Activated CD4-positive, alpha-beta T cell treated with anti-CD3 and anti-CD28 coated beads for 1 hour (primary cell): ENCODE measurements at places on chromosomes 1 and 21.

- DNase-seq: no peak
Observed at GRCh38 chr1:236925386-236925785, 78.9 kb downstream of the MT1HL1 start.

- DNase-seq: no peak
Observed at GRCh38 chr1:207959910-207960309, 49.0 kb upstream of the CD34 start.

- no peak for DNase-seq
Observed at GRCh38 chr1:10787286-10787685, 9.2 kb downstream of the CASZ1 start.

- no peak for DNase-seq
Observed at GRCh38 chr1:91440847-91441246, 36.2 kb upstream of the HFM1 start.

DNA sequence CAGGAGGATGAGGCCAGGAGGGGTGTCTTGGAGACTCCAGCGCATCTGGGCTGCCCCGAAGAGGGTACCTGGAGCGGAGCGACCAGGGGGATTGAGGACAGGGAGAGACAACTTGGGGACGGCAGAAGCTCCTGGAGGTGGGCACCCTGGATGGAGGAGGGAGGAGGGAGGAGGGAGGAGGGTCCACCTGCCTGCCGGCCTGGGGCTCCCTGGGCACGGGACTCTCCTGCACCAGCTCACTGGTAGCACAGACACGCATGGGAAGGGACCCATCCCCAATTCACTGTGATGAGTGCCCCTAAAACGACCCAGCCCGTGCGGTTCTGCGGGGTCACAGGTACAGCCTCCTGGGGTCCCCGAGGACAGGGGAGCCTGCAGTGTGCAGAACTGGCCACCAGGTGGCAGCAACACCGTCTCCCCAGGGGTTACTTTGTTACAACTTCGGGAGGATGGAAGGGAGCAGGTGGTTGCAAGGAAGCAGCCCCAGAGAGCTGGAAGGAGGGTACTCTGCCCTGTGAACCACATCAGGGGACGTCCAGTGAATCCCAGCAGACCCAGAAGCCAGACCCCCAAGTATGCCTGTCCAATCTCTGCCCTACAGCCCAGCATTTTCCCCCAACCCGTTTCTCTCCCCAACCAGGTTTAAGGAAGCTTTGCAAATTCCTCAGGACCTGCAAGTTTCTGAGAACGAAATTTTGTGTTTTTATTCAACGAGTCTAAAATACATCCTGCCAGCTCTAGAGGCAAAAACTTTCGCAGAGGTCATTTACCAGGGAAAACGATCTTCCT lies 482.4 kb downstream of the NPHP4 start:
- peak; percentile 56 for DNase-seq

GRCh38 chr1:198018529-198018928 lies 101.4 kb downstream of the LHX9 start:
- no peak for DNase-seq

DNA sequence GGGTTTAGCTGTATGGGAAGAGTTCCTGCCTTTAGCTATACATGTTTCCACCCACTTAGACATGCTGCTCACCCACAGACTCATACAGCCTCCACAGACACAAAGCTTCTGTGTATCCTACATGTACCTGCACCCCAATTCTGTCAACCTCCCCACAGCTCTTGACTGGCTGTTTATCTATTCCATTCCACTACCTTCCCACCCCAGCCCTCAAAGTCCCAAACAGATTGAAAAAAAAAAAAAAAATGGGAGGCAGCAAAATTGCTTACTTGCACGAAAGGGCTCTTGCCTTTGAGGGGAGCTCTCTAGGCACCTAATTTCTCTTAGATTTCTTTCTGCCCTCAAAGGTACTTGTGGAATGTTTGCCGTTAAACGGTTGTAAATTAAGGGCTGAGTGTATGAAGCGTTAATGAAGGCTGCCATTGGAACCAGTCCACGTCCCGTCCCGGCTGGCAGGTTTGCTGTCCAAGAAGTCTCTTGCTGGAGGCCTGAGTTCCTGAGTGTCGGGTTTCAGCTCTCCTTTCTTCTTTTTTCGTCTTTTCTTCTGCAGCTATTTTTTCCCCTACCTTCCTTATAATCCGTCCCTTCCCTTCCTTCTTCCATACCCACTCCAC lies 43.6 kb downstream of the PBX1 start:
- no peak for DNase-seq

DNA sequence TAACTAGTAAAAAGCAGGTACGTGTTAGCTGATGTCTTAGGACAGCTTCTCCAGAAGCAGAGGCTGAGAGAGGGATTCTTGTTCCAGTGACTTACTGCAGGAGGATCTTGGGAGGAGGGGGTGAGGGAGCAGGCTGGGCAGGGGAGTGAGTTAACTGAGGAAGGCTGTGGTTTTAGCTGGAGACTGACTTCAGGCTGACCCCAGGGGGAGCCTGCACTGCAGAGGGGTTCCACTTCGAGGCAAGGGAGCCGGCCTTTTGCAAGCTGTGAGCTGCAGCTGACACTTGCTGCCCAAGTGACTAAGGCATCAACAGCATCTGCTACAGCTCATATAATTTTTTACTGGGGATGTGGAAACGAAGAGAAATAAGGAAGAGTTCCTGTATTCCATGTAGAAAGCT lies 50.4 kb upstream of the SOD1 start:
- DNase-seq: no peak

DNA sequence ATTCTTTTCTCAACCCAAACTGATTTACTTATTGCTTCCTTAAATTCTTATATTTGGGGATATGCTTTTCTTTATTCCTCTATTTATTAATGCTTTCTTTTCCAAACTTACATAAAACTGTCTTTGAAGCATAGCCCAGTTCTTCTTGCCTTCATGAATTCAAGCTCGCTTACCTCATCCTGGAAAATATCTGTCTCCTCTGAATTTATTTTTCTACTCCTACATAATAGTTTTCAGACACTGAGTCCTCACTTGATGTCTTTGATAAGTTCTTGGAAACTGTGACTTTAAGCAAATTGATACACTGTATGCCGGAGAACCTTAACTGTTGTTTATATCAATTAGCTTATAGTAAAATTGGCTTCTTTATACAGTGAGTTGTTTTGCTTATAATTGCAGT lies 93.8 kb downstream of the ZFYVE9 start:
- DNase-seq: no peak

- peak; percentile 55 for DNase-seq
Observed at GRCh38 chr1:25520446-25521061, 22.9 kb upstream of the LDLRAP1 start.

DNA sequence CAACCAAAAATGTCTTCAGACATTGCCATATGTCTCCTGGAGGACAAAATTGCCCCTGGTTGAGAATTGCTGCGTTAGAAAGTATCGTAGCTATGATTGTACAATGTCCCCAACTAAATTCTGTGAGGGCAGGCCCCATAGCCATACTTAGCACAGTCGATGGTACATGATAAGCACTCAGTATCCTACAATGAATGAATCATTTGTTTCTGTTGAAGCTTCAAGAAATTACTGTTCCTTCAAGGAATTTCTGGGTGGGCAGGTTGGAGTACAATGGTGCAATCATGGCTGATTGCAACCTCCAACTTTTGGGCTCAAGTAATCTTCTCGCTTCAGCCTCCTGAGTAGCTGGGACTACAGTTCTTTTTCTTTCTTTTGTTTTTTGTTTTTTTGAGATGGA lies 4.7 kb downstream of the CAP1 start:
- no peak for DNase-seq

GRCh38 chr1:28751315-28752060 lies 14.7 kb downstream of the YTHDF2 start:
- DNase-seq: no peak

GRCh38 chr1:231706934-231707333 lies 80.3 kb downstream of the DISC1 start:
- no peak for DNase-seq

DNA sequence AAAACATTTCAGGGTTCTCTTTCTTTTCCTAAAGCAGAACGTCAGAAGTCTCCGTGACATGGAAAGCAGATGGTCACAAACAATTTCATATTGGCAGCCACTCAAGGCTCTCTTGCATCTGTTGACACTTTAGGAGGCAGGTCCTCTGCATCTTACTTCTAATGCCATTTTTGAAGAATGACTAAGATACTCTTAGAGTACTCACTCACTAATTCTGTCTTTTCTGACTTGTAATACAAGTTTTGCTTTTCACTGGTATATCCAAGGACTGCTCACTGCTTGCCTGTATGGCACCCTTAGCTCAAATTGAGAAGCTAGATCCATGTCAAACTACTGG lies 68.3 kb downstream of the PRRX1 start:
- DNase-seq: no peak

DNA sequence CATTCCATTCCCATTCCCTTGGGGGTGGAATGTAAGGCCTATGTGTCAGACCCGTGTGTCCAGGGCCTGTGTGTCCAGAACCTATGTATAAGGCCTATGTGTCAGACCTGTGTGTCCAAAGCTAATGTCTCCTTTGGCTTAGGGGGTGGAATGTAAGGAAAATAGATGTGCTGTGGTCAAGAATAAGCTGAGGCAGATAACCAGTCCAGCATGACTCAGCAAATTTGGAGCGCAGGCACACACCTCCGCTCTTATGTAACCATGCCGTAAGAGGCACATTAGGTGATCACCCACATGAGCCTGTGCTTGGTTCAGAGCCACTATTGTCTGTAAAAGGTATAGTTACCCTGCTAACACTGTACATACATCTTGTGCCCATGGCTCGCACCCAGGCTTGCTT lies 150.8 kb upstream of the SGIP1 start:
- no peak for DNase-seq

- no peak for DNase-seq
Observed at GRCh38 chr1:53628286-53628955, 110.5 kb downstream of the GLIS1 start.

- no peak for DNase-seq
Observed at GRCh38 chr1:214446772-214447556, 104.4 kb downstream of the PTPN14 start.

- DNase-seq: peak; percentile 11
Observed at GRCh38 chr1:94926126-94926914, 590 bp downstream of the CNN3 start.

GRCh38 chr1:186819126-186819525 lies 9.6 kb upstream of the PLA2G4A start:
- DNase-seq: no peak

DNA sequence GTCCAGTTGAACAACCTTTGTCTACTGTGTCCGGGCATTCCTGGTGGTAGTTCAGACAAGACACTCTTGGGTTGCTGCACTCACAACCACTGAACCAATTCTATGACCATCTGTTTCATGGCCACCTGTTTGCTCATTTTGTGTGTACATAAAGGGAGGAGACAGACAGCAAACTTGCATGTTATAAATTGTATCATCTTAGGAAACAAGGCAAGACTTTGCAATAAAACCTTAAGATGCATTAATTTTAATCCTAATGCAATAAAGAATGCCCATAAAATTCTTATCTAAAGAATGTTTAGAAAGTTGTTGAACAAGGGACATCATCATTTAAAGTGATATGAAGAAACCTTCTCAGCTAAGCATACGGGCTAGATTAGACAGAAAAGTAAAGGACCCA lies 34.8 kb downstream of the ADAM30 start:
- DNase-seq: no peak

DNA sequence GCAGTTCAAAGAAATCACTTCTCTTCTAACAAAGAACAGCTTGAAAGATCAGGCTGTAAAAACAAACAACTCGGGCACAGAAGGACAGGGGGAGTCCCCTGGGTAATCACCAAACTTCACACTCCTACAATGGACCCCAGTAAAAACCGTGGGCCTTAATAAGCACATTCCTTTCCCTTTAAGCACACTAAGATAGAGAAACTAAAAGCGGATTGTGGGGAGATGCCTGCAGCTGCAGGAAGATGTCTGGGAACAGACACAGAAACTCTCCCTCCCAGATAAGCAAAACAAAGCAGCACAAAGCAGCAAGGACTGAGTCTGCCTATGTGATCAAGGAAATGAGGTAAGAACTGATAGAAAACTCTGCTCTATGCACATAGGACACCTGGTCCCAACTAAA lies 37.6 kb upstream of the CTBS start:
- no peak for DNase-seq

DNA sequence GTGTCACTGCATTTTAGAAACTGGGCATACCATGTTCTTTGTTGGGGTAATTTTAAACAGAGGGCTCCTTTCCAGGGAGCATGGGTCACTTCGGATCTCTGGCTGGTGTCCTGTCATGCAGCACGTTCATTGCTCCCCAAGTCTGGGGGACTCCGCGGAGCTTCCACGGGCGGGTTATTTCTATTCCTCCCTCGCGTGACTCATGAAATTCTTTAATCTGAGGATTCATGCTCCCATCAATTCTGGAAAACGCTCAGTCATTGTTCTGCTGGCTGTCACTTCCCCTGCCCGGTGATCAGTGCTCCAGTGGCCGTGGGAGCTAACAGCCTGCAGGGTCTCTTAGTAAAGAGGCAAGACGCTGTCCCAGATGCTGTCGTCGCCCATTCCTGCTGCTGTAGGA lies 28.1 kb downstream of the CFAP74 start:
- no peak for DNase-seq

- DNase-seq: no peak
Observed at GRCh38 chr1:2279210-2279639, 51.1 kb downstream of the SKI start.

DNA sequence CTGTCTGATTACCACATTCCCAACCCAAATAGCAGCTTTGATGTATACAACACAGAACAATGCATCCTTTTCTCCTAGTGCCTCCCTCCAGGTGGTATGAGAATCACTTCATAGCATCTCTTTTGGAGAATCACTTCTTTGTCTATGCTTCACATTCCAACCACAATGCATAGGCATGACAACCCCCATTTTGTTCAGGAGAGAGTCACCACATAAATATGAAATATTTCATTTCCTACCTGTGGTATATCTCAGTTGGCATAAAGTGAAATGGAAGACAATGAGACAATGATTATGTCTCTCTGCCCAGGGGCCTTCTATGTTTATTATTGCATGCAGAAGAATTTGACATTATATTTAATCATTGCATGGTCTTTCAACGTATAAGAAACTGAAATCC lies 112.2 kb downstream of the BRINP2 start:
- no peak for DNase-seq
